HFFc6 (cell line): ENCODE measurements at places on chromosomes 5 and 9. TPM values are rescaled to one million over a fixed set of nuclear protein-coding genes. Genes with fewer than 3 reads are reported as not detected.

Gene PCDHA12
- total RNA-seq, result 0.26 TPM in 1 of 3 replicates, not detected in the others

Gene TEX48
- total RNA-seq, result not detected in 3 replicates

Gene PCDHGB4
- 2.0 to 18.3 TPM (median 3.0 TPM) in 3 replicates for total RNA-seq

Gene KIF4B
- total RNA-seq, result 0.11 TPM in 1 of 2 replicates, not detected in the other

Gene SOX30
- 0.09 to 0.18 TPM (median 0.18 TPM) in 3 replicates for total RNA-seq

Gene P4HA2
- total RNA-seq, result 143 to 197 TPM (median 181 TPM) in 3 replicates

Gene LCN12
- total RNA-seq, result 0.18 TPM in 1 of 3 replicates, not detected in the others

Gene SCGB3A1
- not detected in 3 replicates for total RNA-seq

Gene C1QTNF3
- 0.22 to 0.46 TPM (median 0.32 TPM) in 3 replicates for total RNA-seq

Gene GHR
- 1.7 to 2.4 TPM (median 1.7 TPM) in 3 replicates for total RNA-seq

Gene SLC27A6
- 0.08 TPM in 1 of 2 replicates, not detected in the other for total RNA-seq

Gene GALNT12
- total RNA-seq, result not detected in 3 replicates

Gene PCDHB10
- total RNA-seq, result 1.0 and 1.3 TPM in 2 replicates

Gene HK3
- not detected in 3 replicates for total RNA-seq

Gene GRXCR2
- total RNA-seq, result not detected in 3 replicates

Gene SLC45A2
- total RNA-seq, result not detected in 3 replicates

Gene TRIM36
- total RNA-seq, result 0.26 to 0.43 TPM (median 0.27 TPM) in 3 replicates

Gene SMARCA2
- total RNA-seq, result 83.2 to 101 TPM (median 88.0 TPM) in 3 replicates

Gene KLF9
- total RNA-seq, result 8.7 to 16.5 TPM (median 12.3 TPM) in 3 replicates

Gene TTC16
- not detected in 3 replicates for total RNA-seq

Gene ANKRD20A1
- not detected in 3 replicates for total RNA-seq

Gene ZBTB43
- total RNA-seq, result 12.3 to 13.5 TPM (median 13.4 TPM) in 3 replicates

Gene PCDHA1
- 0.12 to 0.25 TPM (median 0.24 TPM) in 3 replicates for total RNA-seq

Gene C1QTNF2
- total RNA-seq, result 0.63 to 2.9 TPM (median 1.3 TPM) in 3 replicates

Gene RUFY1
- 36.8 to 38.2 TPM (median 37.5 TPM) in 3 replicates for total RNA-seq

Gene LTC4S
- not detected in 3 replicates for total RNA-seq

Gene FAM81B
- not detected in 2 replicates for total RNA-seq

Gene CDC14B
- total RNA-seq, result 10.3 to 12.0 TPM (median 10.8 TPM) in 3 replicates

Gene NRG2
- 0.15 to 0.35 TPM (median 0.18 TPM) in 3 replicates for total RNA-seq

Gene GPR150
- total RNA-seq, result 0.12 to 0.25 TPM (median 0.17 TPM) in 3 replicates

Gene LCP2
- not detected in 2 replicates for total RNA-seq
